Kidney (tissue), 22 donors: ENCODE measurements at places on chromosomes 7 and 10. TPM values are rescaled to one million over a fixed set of nuclear protein-coding genes. Genes with fewer than 3 reads are reported as not detected.
A peak's percentile ranks its signal among the peaks of the same experiment; 100 is the strongest.

DNA sequence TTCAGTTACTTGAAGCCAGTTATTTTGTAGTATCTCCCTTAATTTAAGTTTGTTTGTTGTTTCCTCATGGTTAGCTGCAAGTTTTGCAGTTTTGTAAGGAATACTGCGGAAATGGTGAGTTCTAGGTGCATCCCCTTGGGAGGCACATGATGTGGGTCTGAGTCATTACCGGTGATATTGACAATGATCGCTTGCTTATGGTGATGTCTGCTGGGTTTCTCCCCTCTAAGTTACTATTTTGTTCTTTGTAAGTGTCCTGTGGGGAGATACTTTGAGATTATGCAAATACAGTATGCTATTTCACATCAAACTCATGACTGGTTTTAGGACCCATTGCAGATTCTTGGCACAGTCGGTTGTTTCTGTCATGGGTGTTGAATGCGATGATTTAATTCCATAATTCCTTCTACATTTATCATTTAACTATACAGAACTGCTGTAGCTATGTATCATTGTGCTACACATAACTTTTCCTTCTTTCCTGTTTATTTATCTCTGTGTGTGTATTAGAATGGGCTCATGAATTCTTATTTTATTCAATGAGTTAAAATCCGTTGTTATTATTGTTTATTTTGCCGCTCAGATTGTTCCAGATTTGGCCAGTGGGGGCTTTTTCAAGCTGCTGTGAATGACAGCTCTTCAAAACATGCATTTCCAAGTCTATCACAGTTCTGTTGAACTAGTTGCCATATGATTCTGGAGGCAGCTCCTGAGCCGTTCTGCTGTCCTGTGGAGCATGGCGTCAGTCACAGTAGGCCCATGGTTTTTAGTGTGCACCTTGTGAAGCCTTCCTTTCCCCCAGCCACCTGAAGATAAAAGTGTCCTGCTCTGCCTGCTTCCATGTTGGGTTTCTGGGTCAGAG, 18.4 kb downstream of the TSPAN14 start:
- no peak for DNase-seq

DNA sequence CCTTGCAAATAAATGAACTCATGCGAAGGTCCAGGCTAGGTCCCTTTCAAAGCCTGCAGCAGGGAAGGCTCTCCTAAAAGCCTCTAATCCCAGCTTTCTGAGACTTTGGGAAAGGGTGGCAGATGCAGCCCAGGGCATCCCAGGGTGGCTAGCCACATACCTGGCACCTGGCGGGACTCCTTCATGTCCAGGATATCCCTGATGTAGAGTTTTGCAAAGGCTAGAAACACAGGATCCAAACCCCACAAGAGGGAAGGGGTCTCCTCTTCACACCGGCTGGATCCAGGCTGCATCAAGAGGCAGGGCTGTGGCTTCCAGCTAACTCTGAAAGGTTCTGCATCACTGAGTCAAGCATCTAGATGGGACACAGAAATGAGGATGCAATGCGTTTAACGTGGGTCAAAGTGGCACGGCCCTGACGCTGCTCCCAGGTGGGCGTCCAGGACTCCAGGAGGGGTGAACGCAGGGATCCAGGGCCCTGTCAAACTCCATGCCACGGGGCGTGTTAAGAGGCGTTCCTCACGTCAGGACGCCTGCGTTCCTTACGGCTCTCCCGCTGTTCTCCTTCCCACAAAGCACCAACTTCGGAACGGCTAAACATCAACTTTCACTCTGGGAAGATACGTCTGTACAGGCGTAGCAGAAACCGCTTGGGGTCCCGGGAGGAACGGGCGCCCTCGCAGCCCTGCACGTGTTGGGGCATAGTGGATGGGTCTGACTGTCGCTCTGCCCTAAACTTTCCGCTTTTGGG, 507 bp downstream of the STN1 start:
- DNase-seq, result peak; percentile 87

DNA sequence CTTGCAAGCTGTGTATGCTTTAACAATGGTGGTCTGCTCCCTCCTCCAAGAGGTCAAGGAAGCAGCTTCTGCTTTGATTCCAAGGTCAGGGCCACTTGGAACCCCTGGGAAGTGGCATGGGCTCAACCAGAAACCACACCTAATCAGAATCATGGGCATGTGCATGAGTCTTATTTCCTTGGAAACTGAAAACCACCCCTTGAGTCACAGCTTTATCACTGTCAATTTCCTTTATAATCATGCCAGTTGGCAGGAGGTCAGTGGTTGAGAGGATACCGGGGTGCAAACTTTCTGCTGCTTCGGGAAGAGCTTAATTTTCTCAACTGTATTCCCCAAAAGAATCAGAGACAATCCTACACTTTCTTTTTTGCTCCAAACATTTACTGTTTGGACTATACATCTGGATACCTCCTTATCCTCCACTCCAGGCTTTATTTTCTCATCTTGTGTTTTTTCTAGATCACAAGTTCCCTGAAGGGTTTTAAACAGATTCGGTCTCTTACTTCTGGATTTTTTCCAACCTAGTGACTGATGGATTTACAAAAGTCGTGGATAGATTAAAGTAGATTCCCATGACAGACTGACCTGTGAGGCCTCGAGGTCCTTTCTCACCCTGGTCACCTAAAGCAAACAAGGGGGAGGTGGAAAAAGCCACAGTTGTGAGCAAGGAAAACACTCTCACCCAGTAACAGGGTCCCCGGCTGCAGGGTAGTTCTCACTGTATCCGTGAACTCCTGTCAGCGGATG, 36.0 kb downstream of the COL17A1 start:
- DNase-seq, result no peak

DNA sequence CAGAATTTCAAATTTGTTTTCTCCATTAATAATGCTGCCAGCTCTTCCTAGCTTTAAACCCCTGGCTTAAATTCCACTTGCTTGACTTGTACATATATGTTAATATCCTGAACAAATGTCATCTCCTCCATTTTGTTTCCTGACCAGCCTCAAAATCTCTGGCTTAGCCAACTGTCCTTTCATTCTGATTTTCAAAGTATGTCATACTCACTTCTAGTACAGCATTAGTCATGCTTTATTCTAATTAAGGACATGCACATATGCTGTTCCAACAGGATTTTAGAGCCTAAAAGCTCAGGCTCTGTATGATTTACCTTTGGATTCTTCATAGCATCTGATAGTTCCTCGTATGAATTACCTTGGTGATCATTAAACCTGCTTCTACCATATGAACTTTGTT, 158.3 kb downstream of the ZNF438 start:
- DNase-seq, result no peak

GRCh38 chr7:146405737-146406136, 289.1 kb downstream of the CNTNAP2 start:
- DNase-seq, result no peak

SKIDA1 gene
- total RNA-seq, result 2.9 TPM

DYNC1I1 gene
- total RNA-seq, result 2.6 TPM
